ENCODE measurements at places on chromosomes 4 and X. TPM values are rescaled to one million over a fixed set of nuclear protein-coding genes. Genes with fewer than 3 reads are reported as not detected.

GRCh38 chr4:31078661-31079060 lies 358.5 kb downstream of the PCDH7 start:
- H3K4me1 ChIP-seq: no peaks in the 10 kb centered on the region
- H3K27ac ChIP-seq: no peak overlapping the region
- H3K27me3 ChIP-seq: no peaks in the 10 kb centered on the region
- H3K4me3 ChIP-seq: no peak overlapping the region

- no peak overlapping the region for H3K27ac ChIP-seq
- H3K36me3 ChIP-seq: no peaks in the 10 kb centered on the region
- no peaks in the 10 kb centered on the region for H3K4me1 ChIP-seq
- DNase-seq: no peak
Observed at GRCh38 chr4:113874480-113874879, 105.0 kb downstream of the ARSJ start.

GRCh38 chrX:18643243-18643642 lies 28.7 kb downstream of the RS1 start:
- no peaks in the 10 kb centered on the region for H3K36me3 ChIP-seq
- H3K27ac ChIP-seq: no peak overlapping the region
- no peak for DNase-seq
- H3K27me3 ChIP-seq: no peaks in the 10 kb centered on the region

DNA sequence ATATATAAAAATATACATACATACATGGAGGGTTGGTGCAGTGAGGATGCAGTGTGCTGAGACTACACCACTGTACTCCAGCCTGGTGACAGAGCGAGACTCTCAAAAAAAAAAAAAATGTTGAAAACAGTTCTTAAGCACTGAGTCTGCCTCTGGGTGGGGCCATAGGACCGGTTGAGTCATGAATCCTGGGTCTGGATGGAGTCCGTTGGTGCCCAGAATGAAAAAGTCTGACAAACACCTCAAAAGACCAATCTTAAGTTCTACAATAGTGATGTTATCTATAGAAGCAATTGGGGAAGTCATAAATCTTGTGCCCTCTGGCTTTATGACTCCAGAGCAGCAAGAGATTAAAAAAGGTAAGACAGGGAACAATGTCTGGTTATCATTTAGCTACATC lies 70.4 kb downstream of the FGFBP1 start:
- H3K4me3 ChIP-seq: no peak overlapping the region
- no peak overlapping the region for H3K27ac ChIP-seq
- no peaks in the 10 kb centered on the region for H3K36me3 ChIP-seq
- no peaks in the 10 kb centered on the region for H3K4me1 ChIP-seq
- DNase-seq: no peak
- H3K27me3 ChIP-seq: no peaks in the 10 kb centered on the region

DNA sequence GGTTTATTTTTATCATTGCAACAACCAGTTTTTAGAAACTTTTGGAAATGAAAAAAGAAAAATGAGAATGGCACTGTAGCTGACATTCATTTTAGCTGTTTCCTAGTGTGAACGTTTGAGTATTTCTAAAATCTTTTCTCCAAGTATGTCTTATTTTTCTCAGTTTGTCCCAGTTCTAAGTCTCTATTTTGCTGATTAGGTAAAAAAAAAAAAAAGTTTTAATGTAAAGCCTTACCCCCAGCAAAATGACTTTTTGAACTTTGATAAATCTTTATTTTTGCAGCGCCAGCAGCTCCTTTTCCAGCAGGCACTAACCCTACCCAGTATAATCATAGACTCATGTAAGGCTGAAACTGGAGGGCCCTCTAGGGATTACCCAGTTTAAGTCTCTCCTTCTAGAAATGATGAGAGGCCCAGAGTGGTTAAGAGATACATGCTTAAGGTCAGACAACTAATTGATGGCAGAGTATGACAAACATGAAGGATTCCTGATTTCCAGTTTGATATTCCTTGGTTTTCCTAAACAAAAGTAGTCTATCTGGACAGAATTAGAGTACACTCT lies 84.3 kb upstream of the SLC4A4 start:
- no peaks in the 10 kb centered on the region for H3K27me3 ChIP-seq
- no peak overlapping the region for H3K27ac ChIP-seq
- no peaks in the 10 kb centered on the region for H3K36me3 ChIP-seq

The ATP5ME gene
- 189 TPM for total RNA-seq

DNA sequence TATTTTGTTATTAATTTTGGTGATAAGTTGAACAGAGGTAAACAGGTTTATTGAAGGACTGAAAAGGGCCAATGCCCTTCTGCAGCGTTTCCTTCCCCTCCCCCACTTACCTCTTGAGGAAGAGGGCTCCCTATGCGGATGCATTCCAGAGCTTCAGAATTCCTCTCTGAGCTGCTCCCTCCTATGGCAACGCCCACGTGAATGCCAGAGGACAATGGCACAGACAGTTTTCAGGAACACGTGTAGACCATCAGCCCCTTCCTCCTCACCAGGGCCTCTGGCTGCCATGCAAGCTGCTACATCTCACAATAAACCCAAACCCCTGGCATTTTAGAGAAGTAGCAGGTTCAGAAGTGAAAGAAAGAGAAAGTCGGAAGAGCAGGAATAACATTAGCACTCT lies 127.9 kb downstream of the CHRDL1 start:
- H3K27me3 ChIP-seq: no peaks in the 10 kb centered on the region
- no peaks in the 10 kb centered on the region for H3K36me3 ChIP-seq

DNA sequence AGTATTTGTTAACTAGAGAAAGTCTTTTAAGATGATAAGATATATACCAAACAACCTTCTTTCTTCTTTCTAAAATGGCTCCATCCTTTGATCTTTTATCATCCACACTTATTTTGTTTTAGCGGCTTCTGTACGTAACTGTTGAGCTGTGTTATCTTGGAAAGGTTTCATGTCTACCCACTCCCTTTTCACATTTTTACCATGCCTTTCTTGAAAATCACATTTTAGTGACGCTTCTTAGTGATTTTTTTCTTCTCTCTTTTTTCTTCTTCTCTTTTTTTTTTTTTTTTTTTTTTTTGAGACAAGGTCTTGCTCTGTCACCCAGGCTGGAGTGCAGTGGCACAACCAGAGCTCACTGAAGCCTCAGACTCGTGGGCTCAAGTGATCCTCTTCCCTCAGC lies 135.1 kb downstream of the CHIC2 start:
- H3K4me3 ChIP-seq: no peak overlapping the region
- no peaks in the 10 kb centered on the region for H3K27me3 ChIP-seq
- no peak for DNase-seq

GRCh38 chr4:88610771-88611170 lies 18.5 kb downstream of the HERC3 start:
- DNase-seq: peak; percentile 24
- H3K4me3 ChIP-seq: no peak overlapping the region

The GAGE12D gene
- total RNA-seq: not detected

- no peaks in the 10 kb centered on the region for H3K36me3 ChIP-seq
- no peaks in the 10 kb centered on the region for H3K27me3 ChIP-seq
- H3K4me1 ChIP-seq: peaks cover 2% of the 10 kb centered on the region
- no peak overlapping the region for H3K4me3 ChIP-seq
- H3K27ac ChIP-seq: no peak overlapping the region
- no peak for DNase-seq
Observed at GRCh38 chr4:168540503-168541265, 43.8 kb downstream of the PALLD start.

The CNGA1 gene
- total RNA-seq: 1.0 TPM

DNA sequence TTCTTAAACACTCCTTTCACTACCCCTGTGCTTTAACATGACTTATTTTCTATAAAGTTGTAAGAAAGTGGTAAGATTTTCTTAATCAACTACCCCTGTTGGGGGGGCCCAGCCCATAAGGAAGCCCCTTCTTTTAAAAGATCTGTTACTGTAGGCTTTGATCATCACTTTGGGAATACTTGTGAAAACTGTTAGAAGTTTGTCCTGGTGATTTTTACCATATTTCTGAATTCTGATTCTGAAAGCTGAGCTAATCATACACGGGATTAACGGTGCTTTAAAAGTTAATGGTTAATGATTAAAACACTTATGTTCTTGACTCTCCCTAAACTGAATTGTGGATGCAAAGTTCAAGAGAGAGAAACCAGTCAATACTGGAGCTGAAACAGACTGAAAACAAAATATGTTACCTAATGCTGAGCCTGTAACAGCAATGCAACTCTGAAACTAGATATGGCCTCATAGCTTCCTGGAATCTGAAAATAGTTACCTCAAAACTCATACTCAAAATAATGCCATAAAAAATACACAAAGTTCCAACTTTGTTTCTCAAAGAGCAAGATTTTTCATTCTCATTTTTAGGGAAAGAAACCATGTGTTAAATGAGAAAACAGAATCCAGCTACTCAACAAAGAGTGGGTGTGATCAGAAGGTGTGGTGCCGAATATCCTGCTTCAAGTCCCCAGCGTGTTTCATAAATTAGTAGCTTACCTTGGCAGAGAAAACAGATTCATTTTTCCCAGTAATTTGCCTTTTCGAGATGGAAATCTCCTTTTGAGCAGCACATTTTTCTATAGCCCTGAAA lies 31.6 kb downstream of the ADH7 start:
- no peaks in the 10 kb centered on the region for H3K36me3 ChIP-seq
- no peak overlapping the region for H3K27ac ChIP-seq
- DNase-seq: no peak
- H3K27me3 ChIP-seq: no peaks in the 10 kb centered on the region
- no peak overlapping the region for H3K4me3 ChIP-seq

- no peak for DNase-seq
- no peaks in the 10 kb centered on the region for H3K27me3 ChIP-seq
- no peaks in the 10 kb centered on the region for H3K36me3 ChIP-seq
- no peaks in the 10 kb centered on the region for H3K4me1 ChIP-seq
- H3K4me3 ChIP-seq: no peak overlapping the region
Observed at GRCh38 chr4:42871671-42872290, 20.7 kb upstream of the GRXCR1 start.

DNA sequence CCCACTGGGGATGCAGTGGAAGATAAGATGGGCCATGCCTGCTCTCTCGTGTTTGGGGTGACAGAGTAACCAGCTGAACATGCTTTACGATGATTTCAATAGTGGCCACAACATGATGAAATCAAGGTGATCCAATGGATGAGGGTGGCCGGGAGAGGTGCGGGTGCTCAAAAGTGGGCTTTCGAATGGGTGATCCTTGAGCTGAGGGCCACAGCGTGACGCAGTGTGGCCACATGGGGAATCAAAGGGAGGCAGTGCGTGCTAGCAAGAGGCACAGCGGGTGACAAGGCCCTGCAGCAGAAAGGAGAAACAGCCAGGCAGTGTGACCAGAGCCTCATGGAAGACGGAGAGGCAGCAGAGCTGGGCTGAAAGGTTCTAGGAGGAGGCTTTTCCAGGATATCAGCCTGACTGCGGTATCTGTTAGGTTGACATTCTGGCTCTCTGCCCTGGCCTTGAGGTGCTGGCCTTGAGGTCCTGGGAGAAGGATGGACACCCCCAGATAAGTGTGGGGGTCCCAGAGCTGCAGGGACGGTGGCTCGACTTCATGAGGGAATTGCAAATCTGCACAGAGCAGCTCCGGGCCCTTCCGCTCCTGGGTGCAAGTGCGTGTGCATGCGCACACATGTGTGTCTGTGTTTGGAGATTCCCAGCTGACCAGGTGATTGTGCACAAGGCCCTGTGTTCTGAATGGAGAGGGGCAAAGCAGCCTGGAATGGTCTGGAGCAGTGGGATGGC lies 38.0 kb upstream of the GPR78 start:
- peak; percentile 4 for DNase-seq
- H3K27me3 ChIP-seq: no peaks in the 10 kb centered on the region
- H3K4me3 ChIP-seq: no peak overlapping the region
- peaks cover 3% of the 10 kb centered on the region for H3K4me1 ChIP-seq
- H3K36me3 ChIP-seq: no peaks in the 10 kb centered on the region
- H3K27ac ChIP-seq: no peak overlapping the region

GRCh38 chr4:53992785-53993184 lies 71.6 kb downstream of the CHIC2 start:
- no peaks in the 10 kb centered on the region for H3K27me3 ChIP-seq

The TMA16 gene
- total RNA-seq: 23.3 TPM

The DIPK2B gene
- total RNA-seq: 16.6 TPM

DNA sequence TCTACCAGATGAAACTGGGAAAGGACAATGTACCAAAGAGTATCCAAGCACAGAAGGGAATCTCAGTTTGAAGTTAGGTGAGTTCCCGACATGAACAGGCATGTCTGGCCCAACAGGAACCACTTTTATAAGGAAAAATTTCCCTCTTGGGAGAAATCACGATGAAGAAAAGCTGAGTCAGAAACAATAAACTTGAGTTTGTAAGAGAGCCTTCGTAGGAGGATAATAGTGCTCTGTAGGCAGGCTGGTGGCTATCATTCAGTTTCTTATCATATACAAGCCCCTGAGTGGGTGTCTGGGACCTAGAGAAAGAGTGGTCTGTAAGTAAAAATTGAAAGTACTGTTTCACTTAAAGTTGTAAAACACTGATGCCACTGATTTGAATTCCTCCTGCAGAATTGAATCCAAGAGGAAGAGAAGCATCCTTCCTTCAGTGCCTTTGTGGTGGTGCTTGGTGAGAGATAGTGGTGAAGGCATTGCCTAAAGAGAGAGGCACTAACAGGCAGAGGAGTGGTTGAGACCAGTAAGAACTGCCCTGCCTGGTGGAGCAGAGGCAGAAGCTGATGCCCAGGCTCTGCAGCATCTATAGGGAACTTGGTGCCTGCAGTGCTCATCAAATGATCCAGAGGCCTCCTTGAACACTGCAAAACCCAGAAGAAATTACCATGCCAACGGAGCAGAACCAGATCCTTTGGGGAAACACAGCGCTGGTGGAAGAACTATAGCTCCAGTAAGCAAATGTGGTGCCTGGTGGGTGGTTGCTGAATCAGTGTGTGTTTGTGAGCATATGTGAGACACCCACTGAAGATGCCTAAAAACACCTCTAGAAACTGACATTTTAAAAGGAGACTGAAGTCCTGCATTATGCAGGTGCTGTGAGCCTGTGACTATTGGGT lies 31.7 kb upstream of the METAP1 start:
- DNase-seq: no peak
- no peak overlapping the region for H3K4me3 ChIP-seq
- no peaks in the 10 kb centered on the region for H3K36me3 ChIP-seq

The NUDT11 gene
- 9.0 TPM for total RNA-seq

GRCh38 chrX:133258481-133258880 lies 40.3 kb upstream of the TFDP3 start:
- H3K27ac ChIP-seq: no peak overlapping the region
- H3K36me3 ChIP-seq: no peaks in the 10 kb centered on the region
- H3K4me1 ChIP-seq: no peaks in the 10 kb centered on the region
- no peaks in the 10 kb centered on the region for H3K27me3 ChIP-seq

DNA sequence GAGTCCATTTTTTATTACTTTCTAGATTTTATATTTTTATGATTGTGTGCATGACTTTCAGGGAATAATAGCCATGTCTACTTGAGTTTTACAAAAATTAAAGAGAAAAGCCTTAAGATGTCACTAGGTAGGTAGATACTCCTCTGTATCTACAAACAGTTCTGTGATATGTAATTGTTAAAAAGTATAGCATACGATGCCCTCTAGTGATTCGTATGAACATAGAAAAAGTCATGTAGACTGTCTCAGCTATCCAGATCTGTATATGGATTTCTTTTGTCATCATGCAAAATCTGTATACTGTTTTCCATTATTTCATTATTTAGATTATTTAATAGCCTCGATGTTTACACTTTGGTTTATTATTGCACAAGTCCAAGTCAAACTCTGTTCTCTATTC lies 856.6 kb downstream of the CENPC start:
- H3K4me1 ChIP-seq: no peaks in the 10 kb centered on the region
- no peaks in the 10 kb centered on the region for H3K36me3 ChIP-seq
- H3K27ac ChIP-seq: no peak overlapping the region
